ENCODE measurements at places on chromosomes 12 and 14.
A peak's percentile ranks its signal among the peaks of the same experiment; 100 is the strongest.

DNA sequence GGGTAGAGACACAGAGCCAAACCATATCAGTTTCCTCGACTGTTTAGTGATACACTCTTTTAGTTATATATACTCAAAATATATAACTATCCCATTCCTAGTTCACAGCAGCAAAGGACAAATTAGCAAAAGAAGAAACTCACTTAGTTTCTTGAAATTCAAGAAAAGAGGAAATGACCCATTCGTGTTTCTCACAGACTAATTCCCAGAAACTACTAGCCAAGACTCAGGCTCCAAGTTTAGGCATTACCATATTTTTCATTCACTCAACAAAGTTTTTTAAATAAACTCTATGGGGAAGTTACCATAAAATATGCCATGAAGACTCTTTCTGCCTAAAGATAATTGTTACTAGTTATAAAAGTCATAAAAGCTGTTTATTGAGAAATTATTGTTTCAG, 152.3 kb upstream of the DAAM1 start:
- no peak for DNase-seq

DNA sequence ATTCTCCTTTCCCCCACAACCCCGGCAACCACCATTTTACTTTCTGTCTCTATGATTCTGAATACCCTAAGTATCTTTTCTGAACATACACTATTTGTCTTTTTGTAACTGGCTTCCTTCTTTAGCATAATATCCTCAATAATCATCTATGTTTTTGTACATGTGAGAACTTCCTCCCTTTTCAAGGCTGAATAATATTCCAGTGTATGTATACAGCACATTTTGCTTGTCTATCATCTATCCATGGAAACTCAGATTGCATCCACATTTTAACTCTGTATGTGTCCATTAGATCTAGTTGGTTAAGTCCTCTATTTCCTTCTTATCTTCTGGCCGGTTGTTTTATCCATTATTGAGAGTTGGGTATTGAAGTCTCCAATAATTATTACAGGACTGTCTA, 64.1 kb upstream of the TTC7B start:
- no peak for DNase-seq

- no peak for DNase-seq
Measured at GRCh38 chr12:19518209-19518608, 78.9 kb downstream of the AEBP2 start.

DNA sequence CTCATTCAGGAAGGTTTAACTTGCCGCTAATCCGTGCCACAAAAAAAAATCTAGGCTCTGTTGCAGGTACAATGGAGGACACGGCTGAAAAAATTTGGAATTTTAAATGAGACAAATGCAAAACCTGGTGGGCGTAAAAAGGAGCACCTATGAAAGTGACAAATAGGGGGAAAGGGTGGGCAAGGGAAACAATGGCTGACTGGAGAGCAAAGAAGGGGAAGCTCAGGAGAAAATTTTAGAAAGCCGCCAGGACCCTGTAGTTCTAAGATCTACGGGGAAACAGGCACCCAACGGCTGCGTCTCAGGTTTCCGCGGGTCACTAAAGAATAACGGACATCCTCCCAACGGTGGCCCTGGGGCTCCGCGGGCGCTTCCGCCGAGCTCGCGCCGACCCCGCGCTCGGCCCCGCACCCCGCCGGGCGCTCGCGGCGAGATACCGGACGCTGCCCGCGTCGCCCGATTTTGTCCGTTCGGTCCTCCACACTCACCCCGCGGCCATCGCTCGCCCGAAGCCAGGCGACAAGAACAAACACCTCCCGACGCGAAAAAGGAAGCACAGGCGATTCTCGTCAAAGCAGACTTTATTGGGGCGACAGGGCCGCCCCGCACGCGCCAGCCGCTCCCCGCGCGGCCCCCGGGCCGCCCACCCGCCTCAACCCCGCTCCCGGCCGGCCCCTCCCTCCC, 1.1 kb upstream of the YY1 start:
- DNase-seq: peak; percentile 80

GRCh38 chr14:59294662-59294992, 106.2 kb downstream of the DAAM1 start:
- DNase-seq: no peak

- DNase-seq: no peak
Measured at GRCh38 chr12:8746046-8746445, 48.3 kb downstream of the RIMKLB start.

- DNase-seq: peak; percentile 81
Measured at GRCh38 chr12:76029982-76030340, 1.6 kb downstream of the PHLDA1 start.

GRCh38 chr12:47813511-47814196, 6.0 kb downstream of the HDAC7 start:
- peak; percentile 69 for DNase-seq

DNA sequence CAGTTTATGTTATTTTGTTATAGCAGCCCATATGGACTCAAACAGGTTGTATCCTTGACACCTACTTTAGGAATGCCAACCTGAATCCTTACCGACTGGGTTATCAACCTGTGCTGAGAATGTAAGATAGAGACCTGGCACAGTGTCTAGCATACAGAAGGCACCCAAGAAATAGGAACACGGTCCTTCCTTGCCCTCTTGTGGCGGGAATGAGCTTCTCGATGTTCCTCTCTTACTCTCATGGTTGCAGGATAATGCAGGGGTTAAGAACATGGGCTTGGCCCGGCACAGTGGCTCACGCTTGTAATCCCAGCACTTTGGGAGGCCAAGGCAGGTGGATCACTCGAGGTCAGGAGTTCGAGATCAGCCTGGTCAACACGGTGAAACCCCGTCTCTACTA, 6.5 kb downstream of the C12orf43 start:
- no peak for DNase-seq

DNA sequence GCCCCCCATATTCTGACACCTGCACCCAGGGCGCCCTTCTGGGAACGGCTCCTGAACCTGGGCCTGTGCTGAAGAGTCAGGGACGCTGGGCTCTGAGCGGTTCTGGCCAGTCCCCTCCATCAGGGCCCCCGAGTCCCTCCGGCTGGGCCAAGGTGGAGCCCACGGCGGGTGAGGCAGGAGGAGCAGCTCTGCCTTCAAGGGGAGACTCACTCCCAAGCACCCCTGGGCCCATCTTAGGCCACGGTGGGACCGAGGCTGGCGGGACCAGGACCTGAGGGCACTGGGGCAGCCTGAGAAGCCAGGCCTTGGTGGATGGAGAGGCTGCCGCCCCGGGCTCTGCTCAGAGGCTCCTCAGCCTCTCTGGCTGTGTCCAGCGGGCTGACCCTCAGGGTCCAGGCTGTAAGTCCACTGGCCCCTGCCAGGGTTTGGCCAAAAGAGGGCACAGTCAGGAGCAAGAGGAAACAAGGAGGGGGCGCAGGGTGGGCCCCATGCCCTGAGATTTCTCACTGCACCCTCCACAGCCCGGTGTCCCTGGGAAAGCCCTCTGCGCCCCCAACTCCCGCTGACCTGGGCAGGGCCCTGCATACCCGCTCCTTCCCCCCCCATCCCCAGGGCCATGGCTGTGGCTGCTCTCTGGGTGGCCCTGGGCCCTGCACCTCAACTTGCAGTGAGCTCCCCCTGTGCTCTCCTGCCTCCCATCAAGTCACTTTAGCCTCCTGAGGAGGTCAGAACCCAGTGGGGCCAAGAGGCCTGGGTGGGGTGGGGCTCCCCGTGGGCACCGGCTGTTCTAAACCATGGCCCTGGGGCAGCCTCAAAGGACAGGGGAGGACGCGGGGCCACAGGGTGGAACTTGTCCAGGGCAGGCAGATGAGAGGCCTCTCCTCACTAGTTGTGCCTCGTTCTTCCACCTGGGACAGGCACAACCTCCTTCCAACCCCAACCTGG, 266.4 kb upstream of the SFSWAP start:
- no peak for DNase-seq

GRCh38 chr14:24135834-24136683, at the start of gene PSME1:
PSME1 (plus strand) TSS chr14:24136194; CDS start chr14:24136263, 69 bp downstream.
- DNase-seq: peak; percentile 80

DNA sequence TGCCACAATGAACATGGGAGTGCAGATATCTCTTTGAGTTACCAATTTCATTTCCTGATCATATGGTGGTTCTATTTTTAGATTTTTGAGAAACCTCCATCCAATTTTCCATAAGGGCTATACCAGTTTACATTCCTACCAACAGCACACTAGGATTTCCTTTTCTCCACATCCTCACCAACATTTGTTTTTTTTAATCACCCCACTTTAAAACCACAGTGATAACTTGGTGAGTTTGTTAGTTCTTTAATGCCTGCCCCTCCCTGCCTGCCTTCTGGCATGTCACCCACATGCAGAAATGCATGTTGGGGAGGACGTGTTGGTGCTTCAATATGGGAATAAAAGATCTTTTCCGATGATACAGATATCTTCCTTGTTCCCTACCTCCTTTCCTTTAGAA, 167.9 kb downstream of the CAND1 start:
- DNase-seq: no peak

DNA sequence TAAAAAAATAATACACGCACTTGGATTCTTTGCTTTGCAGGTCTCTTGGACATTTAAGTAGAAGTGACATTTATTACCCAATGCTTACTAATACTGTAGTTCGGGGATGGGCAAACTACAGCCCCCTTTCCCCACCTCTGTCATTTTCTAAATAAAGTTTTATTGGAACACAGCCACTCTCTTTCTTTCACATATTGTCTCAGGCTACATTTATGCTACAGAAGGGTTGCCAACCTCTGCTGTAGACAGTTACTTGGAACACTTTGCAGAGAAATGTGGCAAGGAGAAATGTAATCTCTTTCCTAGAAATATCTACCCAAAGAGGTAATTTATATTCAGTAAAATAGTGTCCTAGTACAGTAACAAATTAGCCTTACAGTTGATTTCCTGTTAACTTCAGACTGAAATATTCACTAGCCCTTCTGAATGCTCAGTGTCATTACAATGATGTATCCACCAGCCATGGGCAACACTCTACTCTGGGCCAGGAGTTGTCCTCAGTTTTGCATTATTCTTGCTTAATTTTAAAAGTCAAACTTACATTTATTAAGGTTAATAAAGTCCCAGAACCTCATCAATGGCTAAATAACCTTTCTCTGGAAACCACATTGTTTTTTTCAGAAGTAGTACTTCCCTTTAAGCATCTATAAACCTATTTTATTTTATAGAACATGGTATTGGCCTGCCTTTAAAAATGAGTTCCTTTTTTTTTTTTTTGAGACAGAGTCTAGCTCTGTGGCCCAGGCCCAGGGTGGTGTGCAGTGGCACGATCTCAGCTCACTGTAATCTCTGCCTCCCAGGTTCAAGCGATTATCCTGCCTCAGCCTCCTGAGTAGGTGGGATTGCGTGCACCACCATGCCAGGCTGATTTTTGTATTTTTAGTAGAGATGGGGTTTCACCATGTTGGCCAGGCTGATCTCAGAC, 269.6 kb upstream of the AMIGO2 start:
- DNase-seq: no peak

DNA sequence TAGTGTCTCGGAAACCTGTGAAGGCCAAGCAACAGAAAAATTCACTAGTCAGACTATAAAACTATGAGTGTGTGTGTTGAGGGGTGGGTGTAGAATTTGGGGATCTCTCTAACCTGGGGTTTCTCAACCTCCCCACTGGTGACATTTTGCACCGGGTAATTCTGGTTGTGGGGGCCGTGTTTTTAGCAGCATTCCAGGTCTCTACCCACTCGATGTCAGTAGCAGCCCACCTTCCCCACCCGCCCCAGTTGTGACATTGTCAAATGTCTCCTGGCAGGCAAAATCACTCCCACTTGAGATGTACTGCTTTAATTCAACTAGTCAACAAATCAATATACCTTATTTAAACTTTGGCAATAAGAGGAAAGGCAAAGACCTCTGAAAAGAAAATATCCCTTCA, 4.1 kb downstream of the GCN1 start:
- no peak for DNase-seq

GRCh38 chr14:63673886-63674497, 32.3 kb upstream of the WDR89 start:
- no peak for DNase-seq

GRCh38 chr12:27970401-27971120, 2.0 kb downstream of the PTHLH start:
- DNase-seq: peak; percentile 72

DNA sequence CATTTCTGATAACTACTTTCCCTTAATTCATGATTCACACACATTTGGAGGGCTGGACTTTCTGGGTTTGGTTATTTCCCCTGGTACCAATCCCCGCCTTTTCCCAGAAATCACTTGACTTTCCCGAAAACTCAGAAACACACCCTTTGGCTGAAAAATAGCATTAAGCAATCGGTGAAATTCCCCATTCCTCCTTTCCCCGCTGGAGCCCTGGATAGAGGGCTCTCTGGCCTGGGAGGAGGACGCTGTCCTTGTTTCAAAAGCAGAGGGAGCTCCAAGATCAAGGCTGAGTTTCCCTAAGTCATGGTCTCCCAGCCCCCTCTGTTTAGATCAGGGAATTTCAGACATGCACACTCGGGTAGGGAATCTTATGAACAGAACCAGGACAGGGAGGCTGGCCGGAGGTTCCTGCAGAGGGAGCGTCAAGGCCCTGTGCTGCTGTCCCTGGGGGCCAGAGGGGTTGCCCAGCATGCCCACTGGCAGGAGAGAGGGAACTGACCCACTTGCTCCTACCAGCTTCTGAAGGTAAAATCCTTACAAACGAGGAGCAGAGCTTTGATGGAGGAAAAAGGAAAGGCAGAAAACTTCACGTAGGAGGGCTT, at the start of gene C1S:
C1S (plus strand) TSS at position 366 of the 602 bp plus-strand sequence. CDS start 1,195 bp downstream, outside the sequence.
- DNase-seq: peak; percentile 58

- no peak for DNase-seq
Measured at GRCh38 chr14:86779416-86779815, 1213.6 kb downstream of the GALC start.

DNA sequence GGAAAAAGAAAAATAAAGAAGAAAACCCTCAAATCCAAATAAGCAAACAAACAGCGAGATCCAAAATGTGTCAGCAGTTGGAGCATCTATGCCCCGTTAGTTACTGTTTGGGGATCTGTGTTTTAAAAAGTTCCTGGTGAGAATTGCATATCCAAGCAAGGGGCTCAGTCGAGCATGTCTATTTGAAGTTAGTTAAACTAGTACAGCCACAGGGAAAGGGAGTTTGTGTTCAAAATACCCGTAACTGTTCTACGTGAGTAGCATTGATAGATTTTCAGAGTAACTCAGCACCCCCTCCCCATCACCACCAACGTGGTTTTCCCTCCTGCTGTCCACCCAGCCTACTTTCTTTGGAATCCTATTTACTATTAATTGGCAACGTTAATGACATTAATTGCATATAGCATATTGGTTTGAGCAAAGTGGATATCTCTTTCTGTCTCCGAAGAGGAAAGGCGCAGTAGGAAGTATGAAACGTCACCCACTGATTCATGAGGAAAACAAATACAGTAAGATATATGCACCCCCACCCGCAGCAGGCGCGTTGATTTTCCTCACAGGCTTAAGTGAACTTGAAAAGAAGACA, 1.5 kb downstream of the NPAS3 start:
- DNase-seq: no peak

DNA sequence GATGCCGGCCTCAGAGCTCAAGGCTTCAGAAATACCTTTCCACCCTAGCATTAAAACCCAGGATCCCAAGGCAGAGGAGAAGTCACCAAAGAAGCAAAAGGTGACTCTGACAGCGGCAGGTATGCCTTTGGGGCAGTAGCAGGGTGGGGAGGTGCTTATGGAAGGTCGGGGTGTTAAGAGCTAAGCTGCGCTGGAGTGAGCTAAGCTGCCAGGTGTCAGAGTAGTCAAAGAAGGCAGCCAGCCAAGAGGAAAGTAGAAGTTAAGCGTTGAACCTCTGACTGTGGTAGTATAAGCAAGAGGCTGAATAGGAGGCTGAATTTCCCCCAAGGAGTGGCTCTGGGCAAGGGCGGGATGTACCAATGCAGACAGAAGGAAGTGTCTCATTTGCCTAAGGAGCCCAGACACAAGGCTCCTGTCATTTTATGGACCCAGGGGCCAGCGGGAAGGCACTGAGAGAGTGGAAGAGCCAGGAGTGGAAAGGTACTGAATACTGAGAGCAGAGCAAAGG, 29.2 kb downstream of the DYRK4 start:
- DNase-seq: no peak
